ENCODE measurements at places on chromosomes 1 and 21.

DNA sequence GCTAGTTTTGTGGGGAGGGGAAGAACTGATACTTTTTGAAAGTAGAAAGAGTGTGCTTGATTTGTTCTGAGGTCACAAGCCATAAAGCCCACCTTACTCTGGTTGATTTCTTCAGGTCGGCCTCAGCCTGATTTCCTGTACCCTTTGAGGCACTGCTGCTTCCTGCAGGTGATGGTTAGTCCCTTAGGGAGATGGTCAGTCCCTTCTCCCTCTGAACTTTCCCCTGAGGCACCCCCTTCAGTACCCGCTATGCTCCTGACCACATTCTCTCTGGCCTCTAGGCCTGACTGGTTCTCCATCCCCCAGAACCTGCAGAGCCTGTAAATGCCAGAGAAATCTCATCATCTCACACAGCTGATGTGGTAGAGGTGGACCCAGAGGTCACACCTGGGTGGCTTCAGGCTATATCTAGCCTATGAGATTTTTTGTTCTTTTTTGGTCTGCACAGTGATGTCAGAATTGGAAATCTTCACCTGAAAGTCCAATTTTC, 15.0 kb upstream of the ID3 start:
- no peak for DNase-seq

GRCh38 chr1:215682232-215682631, 115.1 kb downstream of the KCTD3 start:
- no peak for DNase-seq

GRCh38 chr1:117820694-117821381, 108.6 kb downstream of the GDAP2 start:
- DNase-seq: no peak

GRCh38 chr1:159429074-159429861, 2.7 kb upstream of the OR10J4 start:
- DNase-seq: no peak

DNA sequence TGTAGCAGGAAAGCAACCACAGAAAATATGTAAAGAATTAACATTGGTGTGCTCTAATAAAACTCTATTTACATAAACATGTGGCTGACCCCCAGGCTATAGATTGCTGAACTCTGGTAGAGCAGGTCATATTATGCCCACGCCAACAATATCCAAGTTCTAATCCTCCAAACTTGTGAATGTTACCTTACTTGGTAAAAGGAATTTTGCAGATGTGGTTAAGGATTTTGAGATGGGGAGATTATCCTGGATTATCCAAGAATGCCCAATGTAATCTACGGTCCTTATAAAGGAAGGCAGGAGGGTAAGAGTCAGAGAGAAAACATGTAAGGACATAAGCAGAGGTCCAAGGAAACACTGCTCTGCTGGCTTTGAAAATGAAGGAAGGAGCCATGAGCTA, 201.0 kb downstream of the USH2A start:
- DNase-seq: no peak

DNA sequence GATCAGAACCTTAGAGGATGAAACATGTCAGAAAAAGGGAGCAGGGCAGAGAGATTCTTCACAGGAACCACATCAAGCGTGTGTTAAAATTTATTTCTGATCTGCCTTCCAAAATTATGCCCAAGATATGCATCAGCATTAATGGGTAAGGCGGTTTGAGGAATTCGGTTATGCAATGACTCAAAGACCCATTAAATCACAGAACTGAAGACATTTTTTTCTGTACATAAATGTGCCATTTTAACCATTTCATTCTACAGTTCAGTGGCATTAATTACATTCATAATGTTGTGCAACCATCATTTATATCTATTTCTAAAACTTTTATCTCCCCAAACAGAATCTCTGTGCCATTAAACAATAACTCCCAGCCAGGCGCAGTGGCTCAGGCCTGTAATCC, 43.4 kb downstream of the CNST start:
- no peak for DNase-seq

DNA sequence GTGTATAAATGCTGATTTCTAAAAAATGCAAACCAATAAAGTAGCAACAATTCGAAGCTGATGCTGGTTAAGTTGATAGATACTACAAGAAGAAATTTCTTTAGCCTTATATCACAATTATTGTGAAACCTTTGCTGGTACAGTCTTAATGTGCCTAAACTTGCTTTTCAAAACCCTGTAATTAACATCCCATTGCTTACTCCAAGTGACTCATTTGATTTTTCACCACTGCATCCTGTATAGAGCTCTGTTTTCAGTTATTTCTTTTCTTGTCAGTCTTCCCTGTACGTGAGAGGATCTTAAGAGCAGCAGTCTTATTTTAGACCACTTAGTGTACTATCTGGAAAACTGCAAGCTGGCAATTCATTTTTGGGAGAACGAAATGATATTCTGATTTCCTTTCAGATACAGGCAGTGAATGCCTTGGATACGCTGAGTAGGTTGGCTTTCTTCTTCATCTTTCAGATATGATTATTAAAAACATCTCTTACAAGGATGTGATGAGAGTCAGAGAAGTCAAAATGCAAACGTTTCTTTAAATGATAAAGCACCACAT, 210.3 kb downstream of the KCTD3 start:
- no peak for DNase-seq

GRCh38 chr1:25096307-25097150, 135.8 kb downstream of the SYF2 start:
- no peak for DNase-seq

GRCh38 chr1:15154480-15155036, 1.0 kb downstream of the TMEM51 start:
- DNase-seq: no peak

- DNase-seq: no peak
Measured at GRCh38 chr1:48873944-48874343, 97.3 kb upstream of the BEND5 start.

DNA sequence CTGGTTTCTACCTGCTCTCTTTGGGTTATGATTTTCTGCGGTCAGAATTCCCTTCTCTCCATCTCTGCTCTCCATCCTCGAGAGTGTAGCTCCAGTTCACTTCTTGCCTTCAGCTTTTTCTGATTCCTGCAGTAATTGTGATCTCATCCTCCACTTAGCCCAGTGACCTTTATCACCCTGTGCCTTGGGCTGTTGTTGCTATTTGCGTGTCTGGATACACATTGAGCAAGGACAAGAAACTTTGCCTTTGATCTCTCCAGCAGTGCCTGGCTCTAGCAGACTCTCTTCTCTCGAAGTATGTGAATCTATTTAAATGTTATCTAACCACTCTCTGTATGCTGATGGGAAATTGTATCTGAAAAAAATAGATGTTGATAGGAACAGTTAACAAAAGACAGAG, 76.4 kb upstream of the MARK1 start:
- no peak for DNase-seq

GRCh38 chr1:7579831-7580804, 191.0 kb upstream of the VAMP3 start:
- DNase-seq: no peak
